ENCODE measurements at places on chromosomes 7 and 10. TPM values are rescaled to one million over a fixed set of nuclear protein-coding genes. Genes with fewer than 3 reads are reported as not detected.
A peak's percentile ranks its signal among the peaks of the same experiment; 100 is the strongest.

DNA sequence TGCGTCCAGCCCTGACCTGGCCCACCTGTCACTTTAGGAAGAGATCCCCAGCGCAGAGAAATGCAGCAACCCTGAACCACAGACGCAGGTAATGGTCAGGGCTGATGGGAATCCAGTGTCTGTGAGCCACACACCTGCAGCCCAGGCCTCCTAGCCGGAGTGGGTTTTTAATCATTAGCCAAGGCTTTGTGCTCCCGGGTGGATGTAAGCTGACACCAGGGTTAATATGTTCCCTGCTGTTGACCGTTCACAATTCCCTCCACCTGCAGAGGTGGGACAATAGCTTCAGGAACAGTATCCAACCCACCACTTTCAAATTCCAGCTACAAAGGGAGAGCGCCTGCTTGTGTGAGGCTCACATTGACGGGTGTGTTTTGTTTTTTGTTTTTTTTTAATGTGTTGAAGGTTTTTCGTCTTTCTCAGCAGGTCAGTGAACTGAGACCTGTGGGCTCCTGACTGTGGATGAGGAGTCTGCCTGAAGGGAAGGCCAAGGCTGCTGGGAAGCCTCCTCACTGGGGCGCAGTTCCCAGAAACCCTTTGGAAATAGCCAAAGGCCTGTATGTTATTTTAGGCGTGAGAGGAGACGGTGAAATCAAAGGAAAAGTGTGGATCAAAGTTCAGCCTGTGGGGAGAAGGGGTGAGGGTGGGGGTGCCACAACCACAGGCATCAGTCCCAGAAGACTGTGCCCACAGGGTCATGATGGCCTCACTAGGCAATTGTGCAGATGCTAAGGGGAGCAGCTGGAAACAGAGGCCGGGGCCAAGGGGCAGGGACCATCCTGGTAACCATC lies 111.1 kb downstream of the TNS3 start:
- DNase-seq, result peak; percentile 52

GRCh38 chr10:2592360-2593160 lies 474.8 kb upstream of the PFKP start:
- no peak for DNase-seq

GRCh38 chr10:32377458-32378259 lies 30.7 kb upstream of the EPC1 start:
- no peak for DNase-seq

- DNase-seq, result no peak
Measured at GRCh38 chr10:13165177-13165576, 3.8 kb downstream of the MCM10 start.

DNA sequence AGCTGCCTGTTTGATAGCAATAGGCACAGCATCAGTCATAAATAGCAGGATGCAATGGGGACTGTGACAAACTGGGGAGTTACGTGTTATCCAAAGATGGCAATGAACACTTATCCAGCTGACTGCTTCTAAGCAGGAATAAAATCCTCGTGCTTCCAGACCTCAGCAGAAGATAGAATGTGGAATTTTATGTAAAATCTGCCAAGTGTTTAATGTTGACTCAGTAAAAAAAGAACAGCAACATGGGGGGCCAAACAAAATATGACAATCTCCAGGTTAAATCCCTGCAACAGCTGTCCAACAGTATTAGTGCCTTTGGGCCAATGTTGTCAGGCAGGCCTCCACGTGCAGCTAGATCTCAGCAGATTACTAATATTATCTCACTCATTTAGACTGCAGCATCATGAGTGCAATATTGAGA lies 127.3 kb downstream of the SEMA3C start:
- DNase-seq, result no peak

DNA sequence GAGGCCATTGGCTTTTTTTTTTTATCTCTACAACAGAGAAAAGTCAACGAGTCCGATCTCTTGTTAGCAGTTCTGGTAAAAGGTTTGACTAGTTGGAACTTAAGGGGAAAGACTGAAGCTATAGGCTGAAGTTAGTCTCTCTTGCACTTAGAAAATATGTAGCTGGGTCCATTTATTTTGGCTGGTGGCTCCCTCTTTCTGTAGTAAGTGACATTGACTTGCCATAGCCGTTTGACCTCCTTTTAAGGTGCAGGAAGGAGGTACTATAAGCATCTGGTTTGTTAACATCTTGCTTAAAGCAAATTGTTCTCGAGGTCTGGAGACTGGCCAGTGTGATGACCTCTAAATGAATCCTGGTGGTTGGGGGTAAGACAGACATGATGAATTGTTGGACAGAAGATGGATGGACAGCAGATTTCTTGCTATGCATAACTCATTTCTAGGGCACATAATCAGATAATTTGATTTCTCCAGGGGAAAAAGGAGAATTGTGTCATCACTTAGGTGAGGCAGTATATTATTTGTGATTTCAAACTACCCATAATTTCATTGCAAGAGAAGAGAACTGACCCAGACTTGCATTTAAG lies 356.3 kb upstream of the GALNT17 start:
- no peak for DNase-seq

DNA sequence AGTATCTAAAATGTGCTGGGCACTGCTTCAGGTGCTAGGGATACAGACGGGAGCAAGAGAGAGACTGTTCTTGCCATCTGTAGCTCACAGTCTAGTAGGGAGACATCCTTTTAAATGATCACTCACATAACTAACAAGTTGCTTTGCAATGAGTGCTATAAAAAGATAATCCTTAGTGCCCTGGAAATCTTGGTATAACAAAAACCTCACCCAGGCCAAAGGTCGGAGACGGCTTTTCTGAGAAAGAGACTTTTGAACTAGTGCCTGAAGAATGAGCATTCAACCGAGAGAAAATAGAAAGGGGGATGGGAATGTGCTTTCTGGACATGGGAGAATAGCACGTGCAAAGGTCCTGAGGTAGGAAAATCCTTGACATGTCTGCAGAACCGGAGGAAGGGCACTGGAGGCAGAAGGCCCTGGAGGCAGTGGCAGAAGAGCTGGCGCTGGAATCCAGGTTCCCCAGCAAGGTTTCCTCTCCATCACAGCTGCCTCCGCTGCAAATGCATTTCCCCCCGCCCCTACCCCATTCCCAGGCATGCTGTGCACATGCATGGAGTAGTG lies 89.4 kb downstream of the COL13A1 start:
- DNase-seq, result peak; percentile 74

- no peak for DNase-seq
Measured at GRCh38 chr10:106111246-106111645, 1053.3 kb downstream of the SORCS1 start.

DNA sequence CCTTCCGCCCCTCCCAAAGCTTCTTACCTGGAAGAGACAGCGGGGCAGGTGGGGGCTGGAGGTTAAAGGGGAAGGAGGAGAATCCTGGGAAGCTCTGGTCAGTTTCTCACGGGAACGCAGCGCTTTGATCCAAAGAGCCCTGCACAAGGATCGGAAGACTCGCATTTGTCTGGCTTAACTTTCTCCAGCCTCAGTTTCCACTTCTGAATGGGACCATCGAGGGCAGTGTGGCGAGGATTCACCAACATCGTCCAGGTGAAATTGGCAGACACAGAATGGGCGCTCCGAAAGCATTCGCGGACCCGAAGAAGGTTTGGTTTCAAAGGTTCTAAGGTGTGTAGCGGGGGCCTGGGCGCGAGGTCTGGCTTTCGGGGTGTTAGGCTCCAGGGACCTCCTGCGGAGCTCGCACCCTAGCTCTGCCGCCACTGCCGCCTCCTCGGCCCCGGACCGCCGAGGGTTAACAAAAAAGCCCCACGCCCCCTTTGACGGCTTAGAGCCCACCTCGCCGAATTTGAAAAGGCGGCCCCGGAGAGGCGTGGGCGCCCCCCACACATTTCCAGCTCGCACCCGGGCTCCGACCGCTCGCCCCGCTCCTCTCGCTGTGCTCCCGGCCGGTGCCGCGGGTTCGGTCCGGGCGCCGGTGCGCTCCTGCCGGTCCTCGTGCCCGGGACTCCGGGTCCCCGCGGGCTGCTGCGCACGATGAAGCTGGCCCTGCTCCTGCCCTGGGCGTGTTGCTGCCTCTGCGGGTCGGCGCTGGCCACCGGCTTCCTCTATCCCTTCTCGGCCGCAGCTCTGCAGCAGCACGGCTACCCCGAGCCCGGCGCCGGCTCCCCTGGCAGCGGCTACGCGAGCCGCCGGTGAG lies at the start of gene COL26A1:
TSS of gene COL26A1 (plus strand) at position 542 of the 862 bp plus-strand sequence. CDS start at position 700, 158 bp downstream.
- peak; percentile 30 for DNase-seq

DNA sequence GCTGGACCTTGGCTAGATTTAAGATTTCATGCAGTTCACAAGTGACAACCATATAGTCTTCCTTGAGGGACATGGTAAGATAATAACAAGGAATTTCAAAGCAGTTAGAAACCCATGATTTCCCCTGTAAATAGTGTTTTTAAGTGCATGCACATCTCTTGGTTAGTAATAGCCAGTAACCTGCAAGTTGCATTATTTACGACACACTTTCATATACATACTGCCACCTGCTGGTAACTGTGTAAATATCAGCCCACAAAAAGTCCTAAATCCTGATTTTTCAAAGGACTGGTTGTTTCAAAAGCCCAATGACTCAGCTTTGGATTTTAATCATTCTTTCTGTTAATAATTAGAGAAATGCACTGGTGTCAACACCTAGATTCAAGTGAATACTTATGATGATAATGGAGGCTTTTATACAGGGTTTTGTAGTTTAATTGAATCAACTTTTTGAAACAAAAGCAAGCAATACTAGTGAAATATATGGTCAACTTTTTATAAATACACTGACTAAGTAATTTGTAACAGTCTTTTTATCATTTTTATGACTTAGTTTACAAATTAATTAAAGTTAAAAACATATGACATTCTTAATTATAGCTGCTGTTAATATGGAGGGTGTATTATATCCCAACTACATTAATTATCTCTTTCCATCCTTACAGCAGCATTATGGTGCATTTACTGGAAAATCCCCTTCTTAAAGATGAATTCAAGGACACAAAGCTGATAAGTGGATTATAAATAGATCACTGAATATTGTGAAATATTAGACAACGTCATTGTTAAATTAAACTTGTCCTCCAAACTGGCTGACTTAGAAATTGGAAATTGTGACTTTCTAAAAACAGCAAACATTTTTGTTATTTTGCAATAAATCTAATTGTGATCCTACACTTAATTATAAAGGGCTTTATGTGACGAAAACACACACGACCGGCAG lies 367.7 kb upstream of the SEMA3D start:
- DNase-seq, result no peak

- no peak for DNase-seq
Measured at GRCh38 chr7:90879924-90880323, 283.8 kb downstream of the CDK14 start.

- no peak for DNase-seq
Measured at GRCh38 chr10:27771231-27771630, 25.6 kb upstream of the MKX start.

- no peak for DNase-seq
Measured at GRCh38 chr7:105151152-105151551, 137.1 kb downstream of the KMT2E start.

DNA sequence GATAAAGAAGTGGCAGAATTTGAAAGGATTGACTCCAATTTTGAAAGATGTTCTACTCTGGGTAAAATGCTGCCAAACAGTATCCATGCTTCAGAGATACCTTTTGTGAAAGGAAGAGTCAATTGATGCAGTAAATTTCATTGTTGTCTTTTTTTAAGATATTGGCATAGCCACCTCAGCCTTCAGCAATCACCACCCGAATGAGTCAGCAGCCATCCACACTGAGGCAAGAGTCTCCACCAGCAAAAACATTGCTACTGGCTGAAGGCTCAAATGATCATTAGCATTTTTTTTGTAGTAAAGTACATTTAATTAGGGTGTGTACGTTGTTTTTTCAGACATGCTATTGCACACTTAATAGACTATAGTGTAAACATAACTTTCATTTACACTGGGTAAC lies 31.7 kb upstream of the CYP26C1 start:
- no peak for DNase-seq

GRCh38 chr10:84825330-84825729 lies 496.9 kb downstream of the CCSER2 start:
- no peak for DNase-seq

GRCh38 chr10:80659289-80659688 lies 121.6 kb downstream of the SH2D4B start:
- no peak for DNase-seq

GRCh38 chr10:77768039-77768438 lies 130.4 kb upstream of the KCNMA1 start:
- no peak for DNase-seq

DNA sequence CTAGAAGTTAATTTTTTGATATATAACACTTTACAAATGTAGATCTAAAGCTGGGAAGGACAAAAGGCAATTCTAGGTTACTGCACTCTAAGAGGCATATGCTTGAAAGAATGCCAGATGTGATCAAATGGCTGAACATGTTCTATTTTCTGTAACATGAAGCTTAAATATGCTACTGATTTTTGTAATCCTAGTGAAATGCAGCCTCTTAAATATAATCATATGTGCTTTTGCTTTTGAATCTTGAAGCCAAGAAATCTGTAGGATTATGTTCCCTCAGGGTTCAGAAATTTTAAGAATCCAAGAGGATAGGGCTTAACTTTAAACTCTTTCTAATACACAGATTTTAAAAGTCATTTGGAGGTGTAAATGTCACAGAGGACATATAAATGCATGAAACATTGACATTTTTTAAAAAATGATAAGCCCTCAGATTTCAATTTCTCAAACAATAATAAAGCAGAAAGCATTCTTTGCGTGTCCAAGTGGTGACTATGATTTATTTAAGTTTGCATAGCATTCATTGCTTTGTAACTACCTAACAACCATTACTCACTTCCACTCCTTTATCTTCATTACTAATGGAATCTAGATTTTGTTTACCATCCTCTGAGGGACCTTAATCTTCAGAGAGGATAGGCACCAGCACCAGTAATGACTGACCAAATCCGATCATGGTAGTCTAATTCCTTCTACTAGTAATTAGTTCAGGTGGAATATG lies 170.4 kb downstream of the MAGI2 start:
- no peak for DNase-seq

- DNase-seq, result no peak
Measured at GRCh38 chr10:12431151-12432101, 82.1 kb downstream of the CAMK1D start.

GRCh38 chr7:115968596-115968995 lies 62.0 kb downstream of the TFEC start:
- DNase-seq, result no peak

- DNase-seq, result no peak
Measured at GRCh38 chr7:5041047-5041446, 4.6 kb upstream of the RBAK start.

Gene FBXL13
- total RNA-seq, result 1.5 TPM

Gene PIK3CG
- total RNA-seq, result 5.9 TPM

Gene SEMA3D
- total RNA-seq, result 2.6 TPM

Gene AFAP1L2
- total RNA-seq, result 8.9 TPM

Gene TEX47
- total RNA-seq, result not detected

Gene CYP3A4
- total RNA-seq, result 4.9 TPM

Gene ELN
- 15.0 TPM for total RNA-seq

Gene ZEB1
- 24.9 TPM for total RNA-seq

Gene CHN2
- 32.9 TPM for total RNA-seq

Gene GTPBP10
- 16.2 TPM for total RNA-seq

Gene MACROH2A2
- total RNA-seq, result 11.8 TPM

Gene PBLD
- total RNA-seq, result 76.8 TPM

Gene MRLN
- total RNA-seq, result not detected

Gene OLAH
- not detected for total RNA-seq

Gene CUBN
- total RNA-seq, result 0.42 TPM

All from left colon (tissue), 2 donors.